ENCODE measurements at places on chromosomes 2 and 18. TPM values are rescaled to one million over a fixed set of nuclear protein-coding genes. Genes with fewer than 3 reads are reported as not detected.

The RNF152 gene
- total RNA-seq: 3.3 TPM

The SH3YL1 gene
- 56.0 TPM for total RNA-seq

The TUBA3E gene
- not detected for total RNA-seq

The TSPYL6 gene
- not detected for total RNA-seq

The NT5DC4 gene
- not detected for total RNA-seq

The IL37 gene
- total RNA-seq: not detected

All from osteoblast (primary cell).